T-helper 9 cell (primary cell): ENCODE measurements at places on chromosomes 7 and 10.

DNA sequence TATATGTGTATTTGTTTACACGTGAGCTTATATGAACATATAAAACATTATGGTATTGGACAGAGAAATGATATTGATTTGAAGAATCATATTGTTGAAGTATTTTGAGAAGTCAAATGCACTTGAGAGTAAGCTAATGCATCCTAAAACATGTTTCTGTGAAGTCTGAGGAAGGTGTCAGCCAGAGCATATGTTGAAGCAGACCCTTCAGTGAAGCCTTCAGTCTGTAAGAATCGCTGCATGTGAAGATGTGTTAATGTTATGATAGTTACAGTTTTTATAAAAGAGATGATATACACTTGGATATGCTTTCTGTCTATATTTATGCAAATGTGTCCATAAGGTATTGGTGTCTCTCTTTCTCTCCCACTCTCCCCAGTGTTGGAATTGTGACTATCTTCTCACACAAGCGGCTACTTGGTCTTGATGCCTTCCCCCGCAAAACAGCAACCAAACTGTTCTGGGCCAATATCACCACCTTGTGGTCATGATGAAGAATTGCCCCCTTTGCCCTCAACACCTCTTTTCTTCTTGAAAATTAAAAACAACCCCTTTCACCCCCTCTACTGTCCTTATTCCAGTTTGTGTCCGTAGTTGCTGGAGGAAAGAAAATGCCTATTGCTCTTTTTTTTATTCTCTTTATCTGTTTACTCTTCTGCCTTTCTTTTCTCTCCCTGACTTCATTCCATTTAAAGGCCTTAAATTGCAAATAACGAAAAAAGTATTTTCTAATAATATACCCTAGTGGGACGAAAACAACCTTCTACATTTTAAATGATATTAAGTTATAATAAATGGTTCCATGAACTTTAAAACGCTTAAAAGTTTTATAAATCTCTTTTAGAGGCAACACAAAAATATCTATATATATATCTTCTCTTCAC, 64.9 kb downstream of the IKZF1 start:
- no peak for DNase-seq

GRCh38 chr10:52477305-52477704, 163.2 kb downstream of the DKK1 start:
- DNase-seq = no peak

DNA sequence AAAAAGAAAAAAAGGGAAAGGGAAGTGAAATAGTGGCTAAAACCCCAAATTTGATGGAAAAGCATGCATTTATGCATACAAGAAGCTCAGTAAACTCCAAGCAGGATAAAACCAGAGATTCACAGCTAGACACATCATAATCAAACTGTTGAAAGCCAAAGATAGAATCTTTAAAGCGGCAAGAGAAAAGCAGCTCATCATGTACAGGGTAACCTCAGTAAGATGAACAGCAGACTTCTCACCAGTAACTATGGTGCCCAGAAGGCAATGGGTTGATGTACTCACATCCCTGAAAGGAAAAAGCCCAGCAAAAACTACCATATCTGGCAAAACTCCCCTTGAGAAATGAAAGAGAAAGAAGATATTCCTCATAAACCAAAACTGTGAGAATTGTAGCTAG, 60.4 kb downstream of the TPST1 start:
- DNase-seq = no peak

- DNase-seq = no peak
These were observed 24.4 kb upstream of the ELN start for GRCh38 chr7:74003621-74004020.

DNA sequence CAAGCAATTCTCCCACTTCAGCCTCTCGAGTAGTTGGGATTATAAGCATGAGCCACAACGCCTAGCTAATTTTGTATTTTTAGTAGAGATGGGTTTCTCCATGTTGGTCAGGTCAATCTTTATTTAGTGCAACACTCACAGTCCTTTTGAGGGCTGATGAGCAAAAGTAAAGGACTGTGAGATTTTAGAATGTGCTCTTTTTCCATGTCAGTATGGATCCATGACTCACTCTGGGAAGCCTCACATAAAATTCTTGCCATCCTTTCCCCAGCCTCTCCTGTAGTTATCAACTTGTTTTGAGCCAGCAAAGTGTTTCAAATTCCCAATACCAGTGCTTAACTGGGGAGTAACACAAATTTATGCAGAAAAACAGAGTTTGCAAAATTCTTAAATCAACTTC, 135.8 kb upstream of the CXCL12 start:
- no peak for DNase-seq

DNA sequence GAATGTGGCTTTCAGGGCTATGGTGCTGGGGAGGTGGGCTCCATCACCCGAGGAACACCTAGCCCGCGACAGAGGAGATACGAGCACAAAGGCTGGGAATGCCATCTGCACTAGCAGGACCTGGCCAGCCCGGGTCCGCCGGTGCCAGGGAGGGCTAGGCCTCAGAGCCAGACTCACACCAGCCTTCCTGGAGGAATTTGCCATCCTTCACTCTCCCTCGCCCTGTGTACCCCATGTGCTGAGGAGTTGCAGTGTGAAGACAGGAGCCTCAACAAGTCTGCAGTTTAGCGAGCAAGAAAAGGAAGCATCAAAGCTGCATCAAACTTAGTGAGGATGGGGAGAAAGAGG, 123.6 kb upstream of the JCAD start:
- DNase-seq = no peak

DNA sequence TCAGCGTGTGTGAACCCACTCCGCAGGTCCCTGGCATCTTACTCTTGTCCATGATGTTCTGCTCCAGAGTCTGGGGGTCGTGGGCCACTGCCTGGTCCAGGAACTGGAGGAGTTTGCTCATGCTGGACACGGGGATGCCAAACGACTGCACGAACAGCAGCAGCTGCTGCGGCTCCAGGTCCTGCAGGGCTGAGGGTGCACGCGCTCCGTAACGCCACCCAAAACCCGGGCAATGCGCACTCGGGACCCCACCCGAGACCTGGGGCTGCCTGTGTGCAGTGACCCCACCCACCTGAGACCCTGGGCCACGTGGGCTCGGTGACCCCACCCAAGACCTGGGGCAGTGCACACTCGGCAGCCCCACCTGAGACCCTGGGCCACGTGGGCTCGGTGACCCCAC, 22.0 kb upstream of the MICALL2 start:
- no peak for DNase-seq

GRCh38 chr10:11673346-11674280, 62.2 kb upstream of the USP6NL start:
- DNase-seq = no peak

GRCh38 chr7:130615583-130615982, 53.0 kb downstream of the COPG2 start:
- DNase-seq = no peak

DNA sequence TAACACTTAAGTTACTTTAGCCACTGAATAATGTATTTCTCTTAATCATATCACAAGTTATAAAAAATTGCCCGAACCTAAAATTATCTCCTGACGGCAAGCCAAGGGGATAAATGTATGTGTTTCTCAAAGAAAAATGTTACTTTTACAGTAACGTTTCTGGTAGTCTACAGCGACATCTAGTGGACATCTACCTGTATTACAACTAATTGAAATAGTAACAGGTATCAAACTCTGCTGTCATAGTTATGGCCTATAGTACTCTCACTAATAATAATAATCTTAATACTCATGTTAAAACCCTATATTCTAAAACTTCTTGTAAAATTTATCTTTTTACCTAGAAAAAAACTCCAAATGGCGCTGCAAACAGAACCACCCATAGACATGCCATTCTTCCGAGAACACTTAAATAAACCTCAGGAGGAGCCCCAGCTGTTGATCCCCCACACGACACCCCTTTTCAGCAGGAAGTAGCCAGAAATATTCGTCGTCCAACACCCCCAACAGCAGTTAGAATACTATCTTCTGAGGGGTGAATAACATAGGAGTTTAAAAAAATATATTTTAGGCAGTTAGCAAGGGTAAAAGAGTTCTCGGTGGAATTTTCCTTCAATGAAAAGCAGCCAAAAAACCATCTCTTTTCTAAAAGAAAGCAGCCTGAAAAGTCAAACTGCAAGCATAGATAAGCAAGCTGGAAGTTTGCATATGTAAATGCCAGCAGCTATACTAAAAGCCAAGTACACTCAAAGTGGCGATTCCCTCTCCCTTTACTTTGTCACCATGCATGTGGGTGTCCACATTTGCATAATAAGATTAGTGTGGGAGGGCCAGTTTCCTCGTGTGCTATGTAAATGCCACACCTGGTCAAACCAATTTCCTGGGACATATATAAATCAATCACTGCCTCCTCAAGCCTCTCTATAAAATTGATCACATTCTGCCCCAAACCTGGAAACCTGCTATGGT, 40.5 kb upstream of the ZNF107 start:
- DNase-seq = no peak

DNA sequence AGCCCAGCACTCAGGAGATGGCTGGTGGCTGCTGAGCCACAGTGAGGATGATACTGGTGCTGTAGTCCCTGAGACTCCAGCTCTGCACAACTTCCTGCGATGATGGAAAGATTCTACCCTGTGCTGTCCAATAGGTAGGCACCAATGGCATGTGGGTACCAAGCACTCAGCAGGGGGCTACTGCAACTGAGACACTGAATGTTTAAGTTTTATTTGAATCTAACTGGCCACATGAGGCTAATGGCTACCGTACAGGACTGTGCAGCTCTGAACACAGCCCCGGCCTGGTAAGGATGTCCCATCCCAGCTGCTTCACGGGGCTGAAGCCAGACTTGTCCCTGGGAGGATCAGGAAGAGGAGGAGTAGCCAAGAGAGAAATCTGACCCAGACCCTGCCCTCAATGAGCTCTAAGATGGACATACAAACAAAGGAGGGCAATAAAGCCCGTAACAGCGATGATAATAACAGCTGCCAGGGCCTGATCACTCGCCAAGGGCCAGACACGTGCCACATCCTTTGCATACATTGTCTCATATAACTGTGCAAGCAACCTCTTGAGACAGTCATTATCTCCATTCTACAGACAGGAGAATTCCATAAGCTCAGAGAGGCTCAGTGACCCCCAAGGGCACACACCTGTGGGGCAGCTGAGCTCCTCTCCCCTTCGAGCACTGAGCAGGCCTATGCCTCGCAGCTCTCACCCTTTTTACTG, 3.8 kb downstream of the GPRIN2 start:
- DNase-seq = no peak

DNA sequence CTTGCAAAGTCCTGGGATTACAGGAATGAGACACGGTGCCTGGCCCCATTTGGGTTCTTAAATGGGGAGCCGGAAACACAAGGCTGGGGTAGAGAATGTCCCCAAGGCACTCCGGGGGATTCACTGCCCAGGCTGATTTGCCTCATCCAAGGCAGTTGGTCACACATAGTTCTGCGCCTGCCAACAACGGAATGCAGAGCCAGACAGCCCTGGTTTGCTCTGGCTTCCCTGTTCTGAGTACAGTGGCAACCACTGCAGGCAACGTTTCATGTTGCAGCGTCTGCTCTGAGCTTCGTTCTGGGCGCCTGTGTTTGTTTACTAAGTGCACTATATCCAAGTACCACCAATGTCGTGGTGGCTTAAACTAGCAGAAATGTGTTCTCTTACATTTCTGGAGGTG, 61.7 kb upstream of the C1QL3 start:
- no peak for DNase-seq

GRCh38 chr10:33533612-33534011, 199.1 kb upstream of the NRP1 start:
- no peak for DNase-seq

DNA sequence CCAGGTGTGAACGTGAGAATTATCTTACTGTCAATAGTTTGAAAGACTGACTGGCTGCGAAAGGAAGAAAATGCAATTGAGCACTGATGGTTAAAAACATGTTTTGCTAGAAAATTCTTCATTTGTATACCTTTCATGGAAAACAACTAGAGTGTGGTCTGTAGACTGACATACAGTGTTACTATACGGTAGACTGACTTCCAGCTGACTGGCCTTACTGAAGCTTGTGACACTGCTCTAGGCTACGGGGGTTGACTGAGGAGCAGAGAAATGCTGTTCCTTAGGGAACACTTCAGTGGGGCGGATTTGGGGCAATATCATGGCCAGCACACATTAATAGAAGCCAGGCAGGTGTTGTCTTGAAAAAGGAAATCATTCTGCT, 25.9 kb upstream of the DDC start:
- DNase-seq = no peak

GRCh38 chr7:134752006-134752760, 27.3 kb upstream of the CALD1 start:
- no peak for DNase-seq

GRCh38 chr10:71753091-71753959, 20.0 kb downstream of the VSIR start:
- DNase-seq = no peak

GRCh38 chr10:132809232-132810140, 23.5 kb upstream of the NKX6-2 start:
- no peak for DNase-seq

GRCh38 chr7:1385809-1386622, 73.3 kb downstream of the MICALL2 start:
- DNase-seq = no peak

- DNase-seq = no peak
These were observed 26.4 kb downstream of the SLC16A9 start for GRCh38 chr10:59682986-59683937.

GRCh38 chr10:69246036-69246435, 25.9 kb downstream of the HKDC1 start:
- DNase-seq = no peak

GRCh38 chr10:109219935-109220605, 703.2 kb downstream of the XPNPEP1 start:
- no peak for DNase-seq

GRCh38 chr7:46259947-46260346, 338.9 kb upstream of the IGFBP3 start:
- DNase-seq = no peak

DNA sequence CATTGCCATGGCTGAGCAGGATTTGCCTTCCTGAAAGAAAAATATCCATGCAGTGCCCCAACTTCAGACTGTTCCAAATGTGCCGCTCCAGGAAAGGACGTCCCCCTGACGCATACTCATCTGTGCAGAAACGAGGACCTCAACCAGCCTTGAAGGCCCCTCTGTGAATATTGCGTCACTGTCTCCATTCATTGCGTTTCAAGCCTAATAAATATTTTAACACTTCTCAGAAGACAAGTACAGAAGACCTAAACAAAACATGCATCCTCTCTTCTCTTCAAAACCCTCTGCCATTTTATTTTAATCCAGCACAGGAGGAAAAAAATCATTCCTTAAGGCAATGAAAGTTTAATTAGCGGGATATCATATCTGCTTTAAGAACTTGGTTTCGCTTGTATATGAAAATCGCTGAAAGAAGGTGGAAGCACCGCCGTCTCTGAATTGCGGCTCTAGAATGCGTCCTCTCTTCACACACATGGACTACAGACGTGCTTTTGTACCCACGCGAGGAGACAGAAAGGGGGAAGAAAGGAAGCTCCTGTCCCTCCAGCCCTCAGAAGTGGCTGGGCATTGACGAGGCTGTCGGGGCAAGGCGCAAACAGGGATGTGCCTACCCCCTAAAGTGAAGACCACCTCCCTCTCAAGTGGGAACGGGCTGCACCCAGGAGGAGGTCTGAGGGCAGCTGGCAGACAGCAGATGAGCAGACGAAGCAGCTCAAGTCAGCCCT, 36.8 kb downstream of the RGS10 start:
- DNase-seq = no peak
